ENCODE measurements at places on chromosomes 6 and 20. TPM values are rescaled to one million over a fixed set of nuclear protein-coding genes. Genes with fewer than 3 reads are reported as not detected.

DNA sequence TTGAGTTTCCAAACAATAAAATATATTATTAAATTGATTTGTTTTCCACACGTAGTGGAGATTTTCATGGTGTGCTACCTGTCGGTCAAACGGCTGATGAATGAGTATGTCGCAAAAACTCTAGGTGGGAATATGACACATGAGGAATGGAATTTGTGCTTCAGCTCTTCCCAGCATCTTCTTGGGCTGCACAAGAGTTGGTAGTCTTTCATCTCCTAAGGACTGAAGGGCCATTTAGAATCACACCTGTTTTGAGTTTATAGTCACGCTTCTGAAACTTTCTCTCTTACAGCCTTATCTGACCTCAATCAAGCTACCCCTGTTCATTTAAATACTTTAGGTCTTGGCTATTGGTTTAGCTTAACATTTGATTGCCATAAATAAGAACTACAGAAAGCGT, 157.7 kb upstream of the AKAP12 start:
- no peak for DNase-seq
- H3K27ac ChIP-seq = no peak overlapping the region
- H3K4me3 ChIP-seq = no peak overlapping the region
- peaks cover 4% of the 10 kb centered on the region for H3K36me3 ChIP-seq
- no peaks in the 10 kb centered on the region for H3K4me1 ChIP-seq
- no peaks in the 10 kb centered on the region for H3K27me3 ChIP-seq

DNA sequence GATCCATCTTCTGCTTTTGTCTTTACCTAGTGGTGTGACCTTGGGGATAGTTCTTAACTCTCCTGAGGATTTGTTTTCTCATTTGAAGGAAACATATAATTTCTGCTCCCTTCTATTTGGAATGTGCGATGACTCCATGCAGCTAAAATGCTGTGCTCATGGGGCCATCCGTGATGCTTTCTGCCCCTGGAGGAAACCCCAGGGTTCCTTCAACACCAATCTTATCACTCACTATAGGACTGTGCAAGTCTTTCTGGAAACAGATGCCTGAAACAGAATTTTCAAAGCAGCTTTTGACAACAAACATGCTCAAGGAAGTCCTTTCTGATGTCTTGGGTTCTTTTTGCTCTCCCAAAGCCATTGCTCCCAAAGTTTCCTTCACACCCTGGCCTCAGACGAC, 128.8 kb upstream of the GGTLC1 start:
- no peak overlapping the region for H3K4me3 ChIP-seq
- no peaks in the 10 kb centered on the region for H3K36me3 ChIP-seq
- H3K4me1 ChIP-seq = no peaks in the 10 kb centered on the region
- H3K27ac ChIP-seq = no peak overlapping the region

Gene C6orf58
- total RNA-seq = not detected

DNA sequence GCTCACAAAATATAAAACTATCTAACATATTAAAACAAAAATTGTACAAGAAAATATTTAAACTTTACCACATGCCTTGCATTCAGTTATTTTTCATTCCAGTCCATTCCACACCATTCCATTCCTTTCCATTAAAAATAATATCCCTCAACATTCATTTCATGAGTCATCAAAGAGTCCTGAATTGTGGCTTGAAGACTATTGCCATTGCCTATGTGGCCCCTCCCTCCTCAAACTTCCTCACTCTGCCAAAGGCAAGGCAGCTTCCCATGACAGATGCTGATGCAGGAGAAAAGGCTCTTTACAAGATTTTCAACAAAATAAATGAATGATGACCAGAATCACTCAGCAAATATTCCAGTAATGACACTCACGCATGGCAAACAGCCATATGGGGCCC, 31.7 kb downstream of the IL20RA start:
- H3K4me1 ChIP-seq = peaks cover 10% of the 10 kb centered on the region
- H3K4me3 ChIP-seq = no peak overlapping the region
- peak overlapping the region; percentile 9 for H3K27ac ChIP-seq
- DNase-seq = no peak

Gene HRH3
- total RNA-seq = not detected

DNA sequence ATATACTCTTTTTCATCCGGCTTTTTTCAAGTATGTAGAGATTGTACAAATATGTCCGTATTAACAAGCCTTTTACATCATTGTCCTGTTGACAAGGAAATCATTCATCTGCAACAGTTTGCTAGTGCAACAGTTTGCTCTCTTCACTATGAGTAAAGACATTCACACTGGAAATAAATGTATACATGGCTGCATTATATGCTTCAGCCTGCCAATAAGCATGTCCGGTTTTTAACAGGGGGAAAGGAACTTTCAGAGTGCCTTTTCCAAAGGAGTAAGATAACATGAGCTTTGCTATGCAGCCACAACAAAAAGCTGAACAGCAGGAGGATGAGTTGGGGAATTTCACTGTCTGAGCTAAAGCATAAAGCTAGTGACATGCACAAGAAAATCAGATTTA, 99.4 kb upstream of the ADTRP start:
- no peak overlapping the region for H3K4me3 ChIP-seq
- H3K27ac ChIP-seq = no peak overlapping the region
- no peaks in the 10 kb centered on the region for H3K4me1 ChIP-seq
- no peaks in the 10 kb centered on the region for H3K27me3 ChIP-seq
- no peak for DNase-seq

Gene APCDD1L
- 0.44 TPM for total RNA-seq

Gene GHRH
- not detected for total RNA-seq

- H3K4me3 ChIP-seq = no peak overlapping the region
- no peaks in the 10 kb centered on the region for H3K4me1 ChIP-seq
- H3K27ac ChIP-seq = peak overlapping the region; percentile 89
- H3K36me3 ChIP-seq = no peaks in the 10 kb centered on the region
- DNase-seq = no peak
- no peaks in the 10 kb centered on the region for H3K27me3 ChIP-seq
These were observed 180.6 kb upstream of the CCN2 start for GRCh38 chr6:132131758-132132157.

Gene SLC22A23
- total RNA-seq = 35.3 TPM

DNA sequence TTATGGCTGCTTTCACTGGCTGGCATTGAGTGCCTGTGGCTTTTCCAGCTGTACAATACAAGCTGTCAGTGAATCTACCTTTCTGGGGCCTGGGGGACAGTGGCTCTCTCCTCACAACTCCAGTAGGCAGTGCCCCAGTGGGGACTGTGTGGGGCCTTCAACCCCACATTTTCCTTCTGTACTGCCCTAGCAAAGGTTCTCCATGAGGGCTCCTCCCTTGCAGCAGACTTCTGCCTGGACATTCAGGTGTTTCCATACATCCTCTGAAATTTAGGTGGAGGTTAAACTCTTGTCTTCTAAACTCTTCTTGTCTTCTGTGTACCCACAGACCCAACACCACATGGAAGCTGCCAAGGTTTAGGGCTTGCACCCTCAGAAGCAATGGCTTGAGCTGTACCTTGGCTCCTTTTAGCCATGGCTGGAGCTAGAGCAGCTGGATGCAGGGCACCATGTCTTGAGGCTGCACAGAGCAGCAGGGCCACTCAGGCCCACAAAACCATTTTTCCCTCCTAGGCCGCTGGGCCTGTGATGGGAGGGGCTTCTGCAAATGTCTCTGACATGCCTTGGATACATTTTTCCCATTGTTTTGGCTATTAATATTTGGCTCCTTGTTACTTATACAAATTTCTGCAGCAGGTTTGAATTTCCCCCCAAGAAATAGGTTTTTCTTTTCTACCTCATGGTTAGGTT, 9.6 kb downstream of the PEX7 start:
- H3K36me3 ChIP-seq = no peaks in the 10 kb centered on the region
- no peak for DNase-seq
- no peak overlapping the region for H3K4me3 ChIP-seq
- H3K27ac ChIP-seq = no peak overlapping the region
- no peaks in the 10 kb centered on the region for H3K27me3 ChIP-seq
- H3K4me1 ChIP-seq = no peaks in the 10 kb centered on the region

- H3K4me1 ChIP-seq = no peaks in the 10 kb centered on the region
- H3K4me3 ChIP-seq = no peak overlapping the region
- H3K27me3 ChIP-seq = no peaks in the 10 kb centered on the region
- H3K36me3 ChIP-seq = no peaks in the 10 kb centered on the region
- no peak for DNase-seq
These were observed 523.7 kb downstream of the TFAP2B start for GRCh38 chr6:51342393-51342792.

- H3K36me3 ChIP-seq = no peaks in the 10 kb centered on the region
- H3K4me3 ChIP-seq = no peak overlapping the region
- H3K4me1 ChIP-seq = no peaks in the 10 kb centered on the region
- DNase-seq = no peak
These were observed 964.7 kb upstream of the FLRT3 start for GRCh38 chr20:15302075-15302474.

DNA sequence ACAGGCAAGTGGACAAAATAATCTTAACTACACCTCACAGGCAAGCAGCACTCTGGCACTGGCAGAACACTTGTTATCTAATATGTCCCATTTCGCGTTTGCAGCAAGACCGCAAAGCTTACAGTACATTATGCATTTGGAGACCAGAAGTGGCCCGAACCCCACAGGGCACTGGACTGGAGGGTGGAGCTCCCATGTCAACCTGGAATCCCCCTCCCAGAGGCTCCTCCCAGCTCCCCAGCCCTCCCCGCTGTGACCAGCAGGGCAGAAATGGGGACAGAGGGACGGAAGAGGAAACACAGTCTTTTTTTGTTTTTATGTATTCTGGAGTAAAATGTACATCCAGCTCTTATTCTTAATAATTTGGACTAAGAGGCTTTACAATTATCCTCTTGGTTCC, 263.7 kb downstream of the SMOC2 start:
- no peaks in the 10 kb centered on the region for H3K27me3 ChIP-seq
- no peak overlapping the region for H3K4me3 ChIP-seq
- no peak for DNase-seq
- H3K4me1 ChIP-seq = no peaks in the 10 kb centered on the region
- H3K27ac ChIP-seq = no peak overlapping the region

DNA sequence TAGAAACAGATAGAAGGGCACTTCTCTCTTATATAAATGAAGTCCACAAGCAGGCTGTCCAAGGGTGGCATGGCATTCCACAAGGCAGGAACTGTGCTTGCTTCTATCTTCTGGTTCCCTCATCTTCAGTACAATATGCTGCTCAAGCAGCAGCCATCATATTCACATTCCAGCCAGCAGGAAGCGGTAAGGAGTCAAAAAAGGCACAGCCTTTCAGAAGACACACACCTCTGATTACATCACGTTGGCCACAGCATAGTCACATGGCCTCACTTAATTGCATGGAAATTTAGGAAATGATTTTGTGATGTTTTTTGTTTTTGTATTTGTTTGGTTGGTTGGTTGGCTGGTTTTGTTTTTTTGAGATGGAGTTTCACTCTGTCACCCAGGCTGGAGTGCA, 19.0 kb downstream of the REM1 start:
- no peak overlapping the region for H3K27ac ChIP-seq
- H3K4me1 ChIP-seq = peaks cover 13% of the 10 kb centered on the region
- peaks cover 6% of the 10 kb centered on the region for H3K27me3 ChIP-seq
- no peak overlapping the region for H3K4me3 ChIP-seq

Gene TTBK1
- total RNA-seq = not detected

Gene SALL4
- 0.76 TPM for total RNA-seq

DNA sequence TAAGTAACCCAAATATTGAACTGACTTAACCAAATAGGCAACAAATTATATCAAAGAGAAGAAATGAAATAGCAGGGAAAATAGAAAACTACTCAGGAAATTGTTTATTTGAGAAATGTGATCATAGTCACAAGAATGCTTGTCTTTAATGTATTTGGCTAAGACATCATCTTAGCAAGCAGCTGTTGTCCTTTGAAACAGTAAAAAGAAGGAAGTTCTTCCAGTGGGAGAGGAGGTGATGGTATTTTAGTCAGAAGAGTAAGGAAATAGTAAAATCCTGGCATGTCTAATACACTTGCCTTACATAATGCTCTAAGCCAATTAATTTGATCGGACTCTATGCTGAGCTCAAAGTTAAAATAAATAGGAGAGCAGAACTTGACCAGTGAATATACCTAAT, 126.5 kb downstream of the EPM2A start:
- DNase-seq = no peak
- no peaks in the 10 kb centered on the region for H3K4me1 ChIP-seq
- no peaks in the 10 kb centered on the region for H3K36me3 ChIP-seq
- H3K27ac ChIP-seq = no peak overlapping the region
- no peak overlapping the region for H3K4me3 ChIP-seq
- H3K27me3 ChIP-seq = no peaks in the 10 kb centered on the region

GRCh38 chr6:35385457-35386202, 43.3 kb downstream of the PPARD start:
- H3K4me1 ChIP-seq = no peaks in the 10 kb centered on the region
- H3K36me3 ChIP-seq = no peaks in the 10 kb centered on the region
- no peak for DNase-seq
- no peak overlapping the region for H3K4me3 ChIP-seq

- H3K36me3 ChIP-seq = peaks cover 54% of the 10 kb centered on the region
- H3K27me3 ChIP-seq = no peaks in the 10 kb centered on the region
- H3K27ac ChIP-seq = peak overlapping the region; percentile 38
- DNase-seq = no peak
These were observed 2.9 kb downstream of the RXRB start for GRCh38 chr6:33197431-33198048.

DNA sequence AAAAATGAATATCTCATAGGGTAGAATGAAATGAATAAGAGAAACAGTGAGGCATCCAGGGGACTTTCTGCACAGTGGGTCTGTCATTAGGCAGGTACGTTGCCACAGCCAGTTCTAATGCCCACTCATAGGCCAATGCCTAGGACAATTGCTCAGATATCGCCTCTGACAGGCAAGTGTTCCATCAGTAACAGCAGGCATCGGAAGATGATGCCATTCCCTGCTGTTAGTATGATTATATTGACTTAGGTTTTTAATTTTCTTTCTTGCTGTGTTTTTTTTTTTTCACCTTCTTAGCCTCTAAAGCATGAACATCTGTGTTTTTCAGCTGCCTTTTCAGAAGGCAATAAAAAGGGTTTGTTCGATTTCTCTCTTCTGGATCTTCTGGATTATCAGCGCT, 90.7 kb downstream of the PRL start:
- H3K27ac ChIP-seq = no peak overlapping the region
- DNase-seq = no peak
- H3K4me1 ChIP-seq = no peaks in the 10 kb centered on the region
- no peaks in the 10 kb centered on the region for H3K27me3 ChIP-seq
- H3K4me3 ChIP-seq = no peak overlapping the region

DNA sequence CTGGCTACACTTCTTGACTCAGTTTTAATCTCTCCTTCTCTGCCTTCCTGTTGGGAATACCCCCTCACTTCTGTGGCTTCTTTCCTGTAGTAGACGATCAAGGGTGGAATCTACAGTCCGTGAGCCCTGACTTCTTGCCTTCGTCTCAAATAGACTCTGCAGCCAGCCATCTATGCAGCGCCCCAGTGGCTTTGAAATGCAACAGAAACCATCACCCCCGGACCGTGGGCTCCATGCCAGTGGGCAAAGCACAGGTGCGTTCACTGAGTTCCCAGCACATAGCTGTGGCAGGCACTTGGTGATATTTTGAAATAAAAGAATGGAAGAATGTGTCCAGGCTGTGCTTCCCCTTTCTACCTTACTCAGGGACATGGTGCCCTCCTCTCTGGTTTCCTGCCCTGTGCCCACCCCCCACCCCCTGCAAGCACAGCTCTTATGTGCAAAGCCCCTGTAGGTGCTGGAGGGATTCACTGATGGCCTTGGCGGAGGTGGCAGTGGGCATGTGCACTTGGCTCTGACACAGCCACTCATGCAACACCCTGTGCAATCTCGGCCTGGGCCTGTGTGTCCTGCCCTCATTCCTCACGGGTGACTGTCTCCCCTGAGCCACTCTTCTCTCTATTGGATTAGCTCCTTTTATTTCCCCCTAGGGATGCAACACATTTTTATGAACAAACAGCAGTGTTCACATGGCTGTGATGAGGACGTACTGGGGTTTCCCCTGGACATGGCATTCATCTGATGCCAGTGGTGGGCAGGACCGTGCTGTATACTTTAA, 5.5 kb upstream of the CDSN start:
- peaks cover 73% of the 10 kb centered on the region for H3K4me1 ChIP-seq
- peak overlapping the region; percentile 28 for H3K27ac ChIP-seq
- no peak for DNase-seq
- no peaks in the 10 kb centered on the region for H3K27me3 ChIP-seq
- no peaks in the 10 kb centered on the region for H3K36me3 ChIP-seq
- no peak overlapping the region for H3K4me3 ChIP-seq
